Neural progenitor cell (in vitro differentiated cells): ENCODE measurements at places on chromosomes 4 and X. TPM values are rescaled to one million over a fixed set of nuclear protein-coding genes. Genes with fewer than 3 reads are reported as not detected.

The FNIP2 gene
- total RNA-seq: 9.9 and 10.5 TPM in 2 replicates

GRCh38 chr4:121015421-121015820 lies 56.9 kb downstream of the NDNF start:
- DNase-seq: no peak

DNA sequence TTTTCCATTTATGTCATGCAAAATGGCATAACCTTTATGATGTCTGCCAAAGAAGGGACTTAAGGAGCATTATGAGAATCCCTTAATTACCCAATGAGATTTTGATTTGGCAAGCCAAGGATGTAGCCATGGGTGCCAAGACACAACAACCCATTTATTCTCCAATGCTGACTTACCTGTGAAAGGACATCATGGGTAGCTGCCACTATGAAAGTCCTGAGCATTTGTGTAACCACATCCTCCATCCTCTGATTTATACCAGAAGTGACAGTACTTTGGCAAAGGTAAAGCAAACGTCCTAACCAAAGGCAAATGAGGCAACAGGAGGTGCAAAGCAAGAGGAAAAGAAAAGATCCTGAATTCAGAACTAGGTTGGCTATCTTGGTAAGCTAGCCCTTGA lies 87.3 kb upstream of the EMCN start:
- no peak for DNase-seq

The CT45A3 gene
- not detected in 2 replicates for total RNA-seq

The EXOC1 gene
- 39.0 and 52.0 TPM in 2 replicates for total RNA-seq

The RAB9A gene
- total RNA-seq: 27.9 and 30.5 TPM in 2 replicates

The PRAF2 gene
- total RNA-seq: 0.30 and 11.0 TPM in 2 replicates

The CSN1S1 gene
- total RNA-seq: not detected in 2 replicates

- no peak for DNase-seq
Measured at GRCh38 chr4:169650227-169650936, 30.0 kb downstream of the CLCN3 start.
